ENCODE measurements at places on chromosomes 1 and 21. TPM values are rescaled to one million over a fixed set of nuclear protein-coding genes. Genes with fewer than 3 reads are reported as not detected.

Gene FAM72A
- total RNA-seq, result 16.6 TPM

- no peaks in the 10 kb centered on the region for H3K36me3 ChIP-seq
- no peaks in the 10 kb centered on the region for H3K27me3 ChIP-seq
- H3K27ac ChIP-seq, result no peak overlapping the region
- no peaks in the 10 kb centered on the region for H3K4me1 ChIP-seq
- no peak overlapping the region for H3K4me3 ChIP-seq
Measured at GRCh38 chr21:28272272-28272992, 720.2 kb downstream of the LTN1 start.

- H3K27me3 ChIP-seq, result no peaks in the 10 kb centered on the region
- ATAC-seq, result no peak
- no peak overlapping the region for H3K4me3 ChIP-seq
- no peak overlapping the region for H3K27ac ChIP-seq
- no peaks in the 10 kb centered on the region for H3K36me3 ChIP-seq
Measured at GRCh38 chr1:60904099-60904851, 178.1 kb upstream of the NFIA start.

DNA sequence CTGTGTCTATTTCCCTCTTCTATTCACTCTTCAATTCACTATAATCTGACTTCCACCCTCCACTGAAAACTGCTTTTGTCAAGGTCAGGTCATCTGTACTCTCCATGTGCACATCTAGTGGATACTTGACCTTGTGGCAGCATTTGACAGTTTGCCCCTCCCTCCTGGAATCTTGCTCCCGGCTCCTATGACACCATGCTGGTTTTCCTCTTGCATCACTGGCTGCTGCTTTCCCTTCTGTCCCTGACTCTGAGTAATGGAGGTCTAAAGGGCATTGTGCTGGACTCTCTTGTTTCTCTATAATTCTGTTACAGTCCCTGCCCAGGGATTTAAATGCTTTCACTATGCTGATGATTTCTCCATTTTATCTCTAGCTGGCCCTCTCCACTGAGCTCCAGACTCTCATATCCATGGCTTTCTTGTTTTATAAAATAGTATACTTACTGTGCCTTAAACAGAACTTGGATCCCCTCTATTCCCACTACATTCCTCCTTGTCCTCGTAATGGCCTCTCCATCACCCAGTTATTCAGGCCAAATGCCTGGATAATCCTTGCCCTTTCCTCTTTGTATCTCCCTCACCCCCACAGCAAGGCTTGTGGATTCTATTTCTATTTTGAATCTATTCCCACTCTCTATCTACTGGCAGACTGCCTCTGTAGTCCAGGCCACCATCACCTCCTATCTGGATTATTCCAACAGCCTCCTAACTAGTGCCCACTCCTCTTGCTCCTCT is 36.8 kb upstream of the PODN start:
- no peaks in the 10 kb centered on the region for H3K4me1 ChIP-seq
- no peaks in the 10 kb centered on the region for H3K27me3 ChIP-seq
- peaks cover 22% of the 10 kb centered on the region for H3K36me3 ChIP-seq
- no peak for ATAC-seq
- H3K4me3 ChIP-seq, result no peak overlapping the region

DNA sequence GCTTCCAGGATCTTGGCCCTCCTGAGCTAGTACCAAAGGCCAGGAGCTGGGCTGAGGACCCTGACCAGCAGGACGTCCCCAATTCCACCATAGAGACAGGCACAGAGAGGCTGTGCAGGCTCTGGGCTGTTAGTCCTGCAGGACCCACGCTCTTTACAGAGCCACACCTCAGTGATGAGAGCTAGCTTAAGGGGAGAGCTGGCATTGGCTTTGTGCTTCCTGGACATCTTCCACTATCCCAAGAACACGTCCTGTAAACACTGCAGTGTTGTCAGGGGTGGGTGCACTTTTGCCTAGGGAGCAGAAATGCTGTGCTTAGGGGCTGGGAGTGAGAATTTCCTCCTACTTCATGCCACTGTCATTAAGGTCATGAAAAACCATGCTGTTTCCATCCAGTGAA is 91.7 kb upstream of the EDN2 start:
- no peak for ATAC-seq
- no peaks in the 10 kb centered on the region for H3K27me3 ChIP-seq
- H3K36me3 ChIP-seq, result peaks cover 94% of the 10 kb centered on the region
- no peak overlapping the region for H3K4me3 ChIP-seq
